ENCODE measurements at places on chromosomes 3 and 15.

- DNase-seq: no peak
Measured at GRCh38 chr3:10560060-10560861, 54.9 kb upstream of the ATP2B2 start.

- DNase-seq: no peak
Measured at GRCh38 chr3:150945226-150946032, 27.1 kb downstream of the CLRN1 start.

DNA sequence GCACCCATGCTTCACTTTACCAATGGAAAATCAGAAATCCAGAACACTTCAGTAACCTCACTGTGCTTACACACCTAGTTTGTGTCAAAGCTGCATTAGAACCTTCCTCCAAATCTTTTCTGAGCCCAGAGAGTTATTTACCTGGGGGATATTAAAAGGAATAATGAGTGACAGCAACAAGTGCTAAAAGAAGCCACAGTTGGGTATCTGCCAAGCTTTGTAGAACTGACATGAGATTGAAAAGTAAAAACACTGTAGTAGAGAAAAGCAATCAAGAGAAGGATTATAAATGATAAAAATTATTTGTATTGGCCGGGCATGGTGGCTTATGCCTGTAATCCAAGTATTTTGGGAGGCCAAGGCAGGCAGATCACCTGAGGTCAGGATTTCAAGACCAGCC is 8.8 kb upstream of the TBC1D23 start:
- DNase-seq: no peak

DNA sequence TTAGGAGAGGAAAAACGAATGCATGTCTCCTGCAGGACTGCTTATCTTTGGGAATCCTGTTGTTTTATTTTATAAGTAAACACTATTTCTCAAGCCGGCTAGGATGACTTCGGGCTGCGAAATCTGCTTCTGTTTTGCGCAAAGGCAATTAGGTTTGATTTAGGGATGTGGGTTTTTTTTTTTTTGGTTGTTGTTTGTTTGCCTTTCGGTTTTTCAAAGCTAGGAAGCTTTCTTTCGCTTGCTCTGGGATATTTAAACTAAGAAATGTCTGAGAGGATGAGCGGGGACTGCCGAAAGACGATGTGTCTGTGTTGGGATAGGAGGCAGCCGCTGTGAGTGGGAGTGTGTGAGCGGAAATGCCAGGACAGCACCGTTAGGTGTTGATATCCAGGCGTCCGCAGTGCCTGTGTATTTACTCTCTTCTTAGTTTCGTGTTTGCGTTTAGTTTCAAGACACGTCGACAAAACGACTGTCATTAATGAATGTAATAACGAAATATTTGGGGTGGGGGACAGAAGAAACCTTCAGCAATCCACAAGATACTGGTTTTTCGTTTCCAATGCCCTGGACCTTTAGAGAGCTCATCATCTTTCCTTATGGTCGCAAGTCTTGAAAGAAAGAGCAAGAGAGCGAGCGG is 604 bp downstream of the ISL2 start:
- no peak for DNase-seq

DNA sequence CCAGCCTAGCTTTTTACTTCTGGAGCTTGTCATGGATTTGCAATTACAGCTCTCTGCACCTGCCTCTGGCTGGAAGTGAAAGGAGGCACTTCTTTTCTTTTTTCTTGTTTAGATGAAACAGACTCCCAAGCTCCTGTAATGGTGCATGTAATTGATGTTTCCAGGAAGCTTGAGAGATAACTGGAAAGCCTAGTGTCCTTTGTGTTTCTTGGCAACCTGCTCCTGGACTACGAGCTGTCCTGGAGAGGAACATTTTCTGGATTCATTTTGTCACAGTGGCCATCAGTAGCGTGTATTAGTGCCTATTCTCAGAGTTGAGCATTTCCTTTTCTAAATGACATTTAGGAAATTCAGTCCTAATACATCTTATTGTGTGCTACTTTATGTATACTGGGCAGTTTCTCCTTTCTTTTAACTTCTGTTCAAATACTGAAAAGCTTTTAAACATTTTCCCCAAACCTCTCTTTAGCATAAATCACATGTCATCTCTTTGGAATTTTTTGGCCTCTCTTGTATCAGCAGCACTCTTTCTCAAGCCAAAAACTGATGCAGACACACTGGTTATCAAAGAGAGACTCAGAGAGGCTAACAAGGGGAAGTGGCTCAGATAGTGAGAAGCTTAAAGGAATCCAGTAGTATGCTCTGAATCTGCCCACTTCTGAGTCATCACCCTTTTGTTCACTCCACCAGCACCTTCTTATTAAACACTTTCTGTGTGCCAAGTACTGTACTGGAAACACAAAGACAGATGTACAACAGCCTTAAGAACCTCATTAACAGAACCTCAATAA is 62.6 kb upstream of the SLC2A2 start:
- DNase-seq: no peak

DNA sequence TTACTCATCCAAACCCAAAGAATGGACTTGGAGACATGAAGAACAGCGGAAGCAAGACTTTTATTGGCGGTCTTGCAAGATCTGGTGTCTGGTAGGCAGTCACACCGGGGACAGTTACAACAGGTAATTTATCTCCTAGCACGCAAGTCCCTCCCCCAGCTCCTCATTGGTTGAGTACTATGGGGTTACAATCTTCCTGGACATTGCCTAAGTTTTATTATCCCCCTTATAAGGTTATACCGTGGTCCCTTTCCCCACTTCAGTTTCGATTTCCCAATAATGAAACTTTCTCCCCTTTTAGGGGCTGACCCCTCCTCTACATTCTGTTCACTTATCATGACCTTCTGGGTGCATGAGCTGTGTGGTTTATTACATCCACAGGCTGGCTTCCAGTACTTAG is 18.7 kb downstream of the ARL8B start:
- DNase-seq: no peak

DNA sequence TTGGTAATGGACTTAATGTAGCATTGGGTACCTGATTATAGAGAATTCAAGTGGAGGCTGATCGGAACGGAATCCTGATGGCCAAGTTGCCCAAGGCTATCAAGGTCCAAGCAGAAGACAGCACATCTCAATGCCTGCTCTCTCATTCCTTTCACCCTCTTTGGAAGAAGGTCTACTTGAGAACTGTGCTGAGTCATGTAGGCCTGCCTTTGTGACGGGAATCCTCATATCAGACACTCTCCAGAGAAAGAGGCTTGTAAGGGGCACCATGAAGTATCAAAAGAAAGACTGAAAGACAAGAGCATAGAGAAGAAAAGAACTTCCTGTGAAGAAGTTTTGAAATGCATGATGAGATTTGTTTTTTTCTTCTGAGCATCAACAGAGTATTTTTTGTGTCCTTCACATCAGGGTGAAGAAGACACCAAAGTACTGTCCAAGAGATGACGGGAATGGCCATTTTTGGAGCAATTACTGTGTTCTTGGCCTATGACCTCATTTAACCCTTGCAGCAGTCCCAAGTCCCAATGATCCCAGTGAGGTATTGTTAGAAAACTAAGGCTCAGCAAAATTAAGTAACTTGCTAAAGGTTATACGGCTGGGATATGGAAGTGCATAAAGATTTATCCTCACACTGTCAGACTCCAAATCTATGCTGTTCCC is 13.2 kb upstream of the LARP6 start:
- DNase-seq: no peak

DNA sequence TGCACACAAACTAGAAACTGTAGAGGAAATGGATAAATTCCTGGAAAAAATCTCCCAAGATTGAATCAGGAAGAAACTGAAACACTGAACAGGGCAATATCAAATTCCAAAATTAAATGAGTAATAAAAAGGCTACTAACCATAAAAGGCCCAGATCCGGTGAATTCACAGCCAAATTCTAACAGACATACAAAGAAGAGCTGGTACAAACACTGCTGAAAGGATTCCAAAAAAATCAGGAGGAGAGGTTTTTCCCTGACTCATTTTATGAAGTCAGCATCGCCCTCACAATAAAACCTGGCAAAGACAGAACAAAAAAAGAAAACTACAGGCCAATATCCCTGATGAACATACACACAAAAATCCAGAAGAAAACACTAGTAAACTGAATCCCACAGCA is 462.4 kb upstream of the THBS1 start:
- no peak for DNase-seq

DNA sequence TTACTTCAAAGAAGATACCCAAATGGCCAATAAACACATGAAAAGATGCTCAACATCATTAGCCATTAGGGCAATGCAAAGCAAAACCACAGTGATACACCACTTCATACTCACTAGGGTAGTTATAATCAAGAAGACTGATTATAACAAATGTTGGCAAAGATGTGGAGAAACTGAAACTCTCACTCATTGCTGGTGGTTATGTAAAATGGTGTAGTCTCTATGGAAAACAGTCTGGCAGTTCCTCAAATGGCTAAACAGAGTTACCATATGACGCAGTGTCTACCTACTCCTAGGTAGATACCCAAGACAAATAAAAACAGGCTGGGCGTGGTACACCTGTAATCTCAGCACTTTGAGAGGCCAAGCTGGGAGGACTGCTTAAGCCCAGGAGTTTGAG is 3.5 kb upstream of the ZFAND6 start:
- no peak for DNase-seq

DNA sequence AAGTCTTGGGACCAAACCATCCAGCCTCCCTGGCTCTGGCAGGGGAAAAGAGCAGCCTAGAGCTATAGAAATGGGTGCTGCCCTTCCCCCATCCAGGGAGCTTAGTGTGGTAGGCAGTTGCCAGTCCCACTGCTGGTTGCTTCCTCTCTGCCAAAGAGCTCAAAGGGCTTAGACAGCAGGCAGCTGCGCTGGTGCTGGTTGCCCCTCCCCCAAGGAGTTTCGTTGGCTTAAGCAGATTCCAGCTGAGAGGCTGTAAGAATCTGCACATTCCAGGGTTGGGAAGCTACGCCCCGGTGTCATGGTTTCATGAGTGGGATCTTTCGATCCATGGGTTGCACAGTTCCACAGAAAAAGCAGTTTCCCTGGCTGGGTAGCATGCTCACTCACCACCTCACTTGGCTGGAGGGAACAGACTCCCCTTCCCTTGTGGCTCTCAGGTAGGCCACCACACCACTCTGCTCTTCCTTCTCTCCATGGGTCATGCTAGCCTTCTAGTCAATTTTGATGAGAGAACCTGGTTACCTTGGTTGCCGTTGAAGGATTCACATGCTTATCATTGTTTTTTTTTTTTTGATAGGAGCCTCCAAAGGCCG is 195.1 kb downstream of the EPHA6 start:
- no peak for DNase-seq

- no peak for DNase-seq
Measured at GRCh38 chr3:11390411-11391131, 118.4 kb downstream of the ATG7 start.

- DNase-seq: no peak
Measured at GRCh38 chr3:13121553-13122001, 48.3 kb upstream of the IQSEC1 start.
